ENCODE measurements at places on chromosomes 2 and 18.

GRCh38 chr2:112880696-112881095 lies 30.3 kb upstream of the IL37 start:
- no peak for DNase-seq

- no peak for DNase-seq
These were observed 12.4 kb upstream of the CRYGA start for GRCh38 chr2:208175840-208176153.

DNA sequence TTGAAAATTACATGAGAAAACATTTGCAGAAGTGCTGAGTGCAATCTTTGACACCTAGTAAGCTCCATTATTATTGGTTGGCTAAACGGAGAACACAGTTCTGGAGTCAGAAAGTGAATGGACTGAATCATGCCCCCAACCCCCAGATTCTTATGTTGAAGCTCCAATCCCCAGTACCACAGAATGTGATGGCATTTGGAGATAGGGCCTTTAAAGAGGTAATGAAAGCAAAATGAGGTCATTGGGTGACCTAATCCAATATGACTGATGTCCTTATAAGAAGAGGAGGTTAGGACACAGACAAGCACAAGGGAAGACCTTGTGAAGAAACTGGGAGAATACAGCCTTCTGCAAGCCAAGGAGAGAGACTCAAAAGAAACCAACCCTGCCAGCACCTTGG lies 200.9 kb upstream of the EPAS1 start:
- DNase-seq, result no peak

- no peak for DNase-seq
These were observed 42.4 kb downstream of the MRPS5 start for GRCh38 chr2:95079199-95079683.

GRCh38 chr2:98123286-98123685 lies 36.3 kb downstream of the VWA3B start:
- DNase-seq, result no peak

DNA sequence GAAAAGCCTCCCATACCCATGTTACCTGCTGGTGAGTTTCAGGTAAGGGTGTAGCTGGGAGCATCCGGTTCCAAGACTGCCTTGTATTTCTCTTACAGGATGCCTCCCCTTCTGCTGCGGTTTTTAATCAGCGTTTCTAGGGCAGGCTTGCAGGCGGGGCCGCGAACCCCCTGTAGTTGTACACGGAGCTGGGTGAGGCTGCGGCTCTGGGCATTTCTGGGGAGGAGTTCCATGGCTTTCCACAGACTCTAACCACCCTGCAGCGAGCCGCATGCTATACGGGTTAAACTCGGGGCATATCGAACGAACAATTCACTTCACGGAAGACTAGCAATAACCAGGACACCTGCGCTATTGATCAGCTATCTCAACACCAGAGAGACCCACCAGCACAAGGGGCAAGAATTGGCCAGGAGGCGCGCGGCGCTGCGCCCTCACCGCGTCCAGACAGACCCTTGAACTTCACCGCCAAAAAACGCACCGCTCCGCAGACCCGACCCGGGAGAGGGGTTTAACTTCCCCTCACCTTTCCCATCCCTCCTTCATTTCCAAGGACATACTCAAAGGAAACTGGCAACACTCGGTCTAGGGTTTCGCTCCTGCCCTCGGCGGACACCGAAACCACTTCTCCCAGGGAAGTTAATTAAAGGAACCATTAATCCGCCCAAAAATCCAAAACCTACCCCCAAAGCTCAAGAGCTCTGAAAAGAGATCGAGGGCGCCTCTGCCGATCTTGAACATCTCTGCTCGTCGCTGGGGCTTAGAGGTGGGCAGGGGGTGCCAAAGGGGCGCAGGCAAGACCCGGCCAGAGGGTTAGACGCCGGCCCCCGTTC lies 909 bp downstream of the TGFA start:
- DNase-seq, result no peak

DNA sequence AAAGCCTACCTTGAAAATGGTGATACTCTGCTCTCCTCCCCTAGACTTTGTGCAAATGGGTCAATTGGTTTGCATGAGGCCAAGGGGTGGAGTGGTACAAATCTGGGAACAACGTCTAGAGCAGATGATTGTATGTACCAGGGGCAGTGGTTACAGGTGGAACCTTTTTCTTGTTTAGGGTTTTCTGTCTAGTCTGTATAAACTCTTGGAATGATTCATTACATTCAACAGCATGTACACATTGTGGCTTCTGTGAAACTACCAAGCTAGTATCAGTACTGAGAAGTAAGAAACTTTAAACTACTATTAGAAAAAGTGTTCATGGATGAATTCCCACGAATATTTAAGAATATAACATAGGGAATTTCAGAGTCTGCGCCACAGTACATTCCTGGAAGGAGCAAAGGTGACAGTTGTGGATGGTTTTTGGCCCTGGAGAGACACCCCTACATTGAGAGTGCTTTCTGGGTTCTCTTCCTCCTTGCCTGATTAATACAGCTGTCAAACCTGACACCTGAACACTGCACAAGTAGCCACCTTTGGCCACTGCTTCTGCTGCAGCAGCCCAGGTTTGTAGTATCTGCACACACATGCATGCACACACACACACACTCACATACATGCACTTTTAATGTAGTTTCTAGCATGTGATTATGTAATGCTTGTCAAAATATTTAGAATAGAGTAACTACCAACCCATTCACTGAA lies 30.0 kb downstream of the CFAP221 start:
- no peak for DNase-seq

GRCh38 chr2:182860858-182861257 lies 5.6 kb downstream of the FRZB start:
- no peak for DNase-seq

DNA sequence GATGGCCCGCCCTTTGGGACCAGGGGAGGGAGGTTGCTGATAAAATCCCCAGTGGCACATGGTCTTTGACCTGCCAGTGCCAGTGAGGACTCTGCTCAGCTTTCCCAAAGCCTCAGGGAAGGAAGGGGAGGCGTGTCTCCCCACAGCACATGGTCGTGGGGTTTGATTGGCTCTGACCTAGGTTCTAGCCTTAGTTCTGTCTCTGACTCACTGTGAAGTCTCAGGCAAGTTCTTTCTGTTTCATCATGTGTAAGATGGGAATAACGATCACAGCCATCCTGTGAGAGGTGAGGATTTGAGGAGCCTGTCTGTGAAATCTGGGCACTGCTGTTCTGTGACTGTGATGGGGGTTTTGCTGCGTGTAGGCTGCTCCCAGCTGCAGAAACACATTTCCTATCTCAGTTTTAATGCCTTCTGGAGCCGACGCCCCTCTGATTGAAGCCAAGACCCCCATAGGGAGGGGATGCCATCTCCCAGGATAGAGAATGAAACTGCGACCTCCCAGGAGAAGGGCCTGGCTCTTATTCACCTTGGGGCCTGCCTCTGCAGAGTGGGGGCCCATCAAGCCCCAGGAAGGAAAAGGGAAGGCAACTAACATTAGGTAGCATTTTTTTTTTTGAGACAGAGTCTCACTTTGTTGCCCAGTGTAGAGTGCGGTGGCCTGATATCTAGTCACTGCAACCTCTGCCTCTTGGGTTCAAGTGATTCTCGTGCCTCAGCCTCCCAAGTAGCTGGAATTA lies 84.0 kb downstream of the DDX1 start:
- no peak for DNase-seq

GRCh38 chr2:25262288-25262687 lies 79.4 kb downstream of the DNMT3A start:
- DNase-seq, result no peak

- DNase-seq, result no peak
These were observed 4.3 kb downstream of the SMYD5 start for GRCh38 chr2:73218298-73218697.

GRCh38 chr2:5538772-5539171 lies 153.4 kb upstream of the SOX11 start:
- DNase-seq, result no peak

- no peak for DNase-seq
These were observed 109.1 kb downstream of the MYCN start for GRCh38 chr2:16049406-16049805.

GRCh38 chr2:160125366-160125765 lies 63.0 kb upstream of the PLA2R1 start:
- no peak for DNase-seq

- no peak for DNase-seq
These were observed 7.8 kb upstream of the KIF5C start for GRCh38 chr2:148867079-148867769.

GRCh38 chr2:207282916-207283315 lies 117.2 kb upstream of the KLF7 start:
- no peak for DNase-seq

GRCh38 chr2:181046833-181047232 lies 66.4 kb downstream of the UBE2E3 start:
- DNase-seq, result no peak

- DNase-seq, result no peak
These were observed 109.6 kb downstream of the MEP1B start for GRCh38 chr18:32299484-32299883.

GRCh38 chr2:241451840-241452506 lies 56.4 kb downstream of the STK25 start:
- no peak for DNase-seq

- DNase-seq, result no peak
These were observed 503.6 kb downstream of the ARHGAP15 start for GRCh38 chr2:143632751-143633374.

- no peak for DNase-seq
These were observed 9.3 kb downstream of the MAPRE3 start for GRCh38 chr2:26979741-26980140.
